ENCODE measurements at places on chromosomes 5 and 9.

GRCh38 chr5:119451561-119451960, 736 bp upstream of the HSD17B4 start:
- DNase-seq: no peak

DNA sequence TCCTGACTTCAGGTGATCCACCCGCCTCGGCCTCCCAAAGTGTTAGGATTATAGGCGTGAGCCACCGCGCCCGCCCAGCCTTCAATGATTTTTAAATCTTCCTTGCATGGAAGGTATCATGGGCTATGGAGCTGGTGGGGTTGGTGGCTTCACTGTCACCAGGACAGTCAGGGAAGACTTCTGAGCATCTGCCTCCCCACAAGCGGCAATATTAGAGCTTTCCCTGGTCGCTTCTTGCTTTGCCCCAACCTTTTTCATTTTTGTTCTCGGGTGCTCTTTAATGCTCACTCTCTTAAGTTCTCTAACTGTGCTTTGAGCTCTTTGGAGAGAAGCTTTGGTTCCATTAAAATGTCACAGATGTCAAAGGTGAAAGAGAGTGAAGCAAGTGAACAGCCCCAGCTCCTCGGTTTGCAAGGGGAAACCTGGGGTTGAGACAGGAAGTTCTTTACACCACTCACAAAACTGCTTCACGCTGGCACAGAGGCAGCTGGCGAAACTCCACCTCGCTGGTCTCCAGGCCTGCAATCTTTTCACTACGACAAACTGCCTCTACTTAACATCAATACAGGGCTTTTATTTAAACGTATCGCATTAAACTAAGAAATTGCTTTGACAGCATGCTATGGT, 142.5 kb upstream of the RETREG1 start:
- DNase-seq: no peak

DNA sequence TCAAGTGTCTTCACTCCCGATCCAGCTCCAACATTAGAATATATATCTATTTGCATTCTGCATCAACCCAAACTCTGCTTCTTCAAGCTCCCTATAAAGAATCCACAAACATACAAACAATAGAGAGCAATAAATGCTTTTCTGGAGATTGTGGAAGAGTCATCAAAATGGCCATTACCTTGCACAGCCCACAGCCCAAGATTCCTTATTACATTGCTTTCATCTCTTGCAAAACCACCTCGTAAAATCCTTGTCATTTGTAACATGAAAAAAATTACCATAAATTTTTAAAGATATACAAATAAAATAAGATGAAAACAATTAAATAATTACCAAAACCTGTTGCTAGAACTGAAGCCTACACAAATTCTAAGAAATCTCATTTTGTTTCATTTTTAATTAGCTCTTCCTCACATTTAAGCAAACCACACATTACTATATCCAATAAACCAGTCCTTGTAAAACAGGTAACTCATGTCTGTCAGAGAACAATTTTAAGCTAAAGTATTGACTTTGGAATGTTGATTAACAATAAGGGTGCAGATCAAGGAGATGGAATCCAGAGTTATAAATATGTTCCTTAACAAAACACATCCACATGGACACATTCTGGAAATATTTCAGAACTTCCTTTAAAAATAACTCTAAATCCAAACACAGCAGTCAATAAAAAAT, 7.1 kb downstream of the SPINK9 start:
- no peak for DNase-seq

DNA sequence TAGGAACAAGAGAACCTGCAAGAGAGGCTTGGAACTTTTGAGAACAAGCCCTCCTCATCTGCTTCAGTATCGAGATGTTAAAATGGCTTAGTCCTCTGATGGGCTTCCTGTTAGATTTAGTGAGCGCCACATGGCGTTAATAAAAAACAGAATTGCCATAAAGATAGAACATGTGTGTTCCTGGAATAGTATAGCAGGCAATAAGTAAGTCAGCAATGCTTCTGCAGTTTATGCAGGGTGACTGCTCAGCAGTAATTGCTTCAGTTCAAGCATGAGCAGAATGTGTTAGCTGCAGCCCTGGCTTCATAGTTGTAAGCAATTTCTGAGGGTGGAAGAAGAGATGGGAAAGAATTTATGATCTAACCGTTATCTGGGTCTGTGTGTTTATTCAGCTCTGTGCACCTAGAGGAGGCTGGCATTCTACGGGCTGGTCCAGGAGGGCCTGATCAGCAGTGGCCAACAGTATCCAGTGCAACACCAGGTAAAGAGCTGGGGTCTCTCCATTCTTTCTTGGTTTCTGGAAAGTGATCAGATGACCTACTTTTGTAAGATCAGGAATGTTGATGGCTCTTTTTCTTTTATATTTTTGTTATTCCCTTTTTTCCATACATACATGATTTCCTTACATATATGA, 15.9 kb downstream of the PCDHAC2 start:
- DNase-seq: no peak

- DNase-seq: no peak
These were observed 69.5 kb downstream of the ACTL7B start for GRCh38 chr9:108786322-108786721.

GRCh38 chr5:38600329-38601045, 44.0 kb upstream of the LIFR start:
- no peak for DNase-seq

DNA sequence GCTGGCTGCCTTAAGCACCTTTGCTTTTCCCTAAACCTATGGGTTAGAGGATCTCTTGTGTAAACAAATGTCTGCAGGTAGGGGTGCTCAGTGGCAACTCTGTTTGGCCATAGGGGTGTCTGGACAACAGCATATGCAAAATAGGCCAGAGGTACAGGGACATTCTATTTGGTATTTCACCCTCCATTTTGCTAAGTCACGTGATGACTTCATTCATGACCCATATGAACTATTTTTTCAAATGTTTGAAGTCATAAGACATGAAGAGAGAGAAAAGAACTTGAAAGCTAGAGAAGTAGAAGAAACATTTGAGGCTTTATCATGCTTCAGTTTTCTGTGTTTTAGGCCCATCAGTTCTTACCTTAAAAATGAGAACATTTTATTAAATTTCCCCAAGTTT, 370.2 kb downstream of the GADD45G start:
- no peak for DNase-seq

- DNase-seq: no peak
These were observed 46.5 kb downstream of the IQGAP2 start for GRCh38 chr5:76449606-76450005.

DNA sequence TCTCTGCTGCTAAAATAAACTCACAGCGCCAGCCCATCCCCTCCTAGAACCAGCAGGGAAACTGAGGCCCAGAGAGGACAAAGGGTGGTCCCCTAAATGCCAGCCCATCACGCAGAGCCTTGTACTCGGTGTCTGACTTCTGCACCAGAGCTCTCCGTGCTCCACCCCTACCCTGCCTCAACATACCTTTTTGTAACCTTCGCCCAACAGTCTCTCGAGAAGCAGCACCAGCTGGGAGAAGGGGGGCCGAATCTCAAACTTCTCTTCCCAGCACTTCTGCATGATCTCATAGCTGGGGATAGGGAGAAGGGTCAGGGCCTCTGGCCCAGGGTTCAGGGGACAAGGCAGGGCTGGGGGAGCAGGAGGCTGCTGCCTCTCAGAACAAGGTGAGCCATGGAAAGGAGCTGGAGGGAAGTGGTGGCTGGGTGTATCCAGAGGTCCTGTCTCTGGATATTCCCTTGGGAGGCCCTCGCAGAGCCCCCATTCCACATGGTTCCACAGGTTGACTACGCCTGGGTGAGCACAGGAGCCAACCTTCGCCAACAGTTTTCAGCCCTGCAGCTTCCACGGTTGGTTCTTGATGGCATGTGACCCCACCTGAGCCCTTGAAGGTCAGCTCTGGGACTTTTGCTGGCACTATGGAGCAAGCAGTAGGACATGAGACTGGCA, 32.3 kb upstream of the CSF1R start:
- no peak for DNase-seq

DNA sequence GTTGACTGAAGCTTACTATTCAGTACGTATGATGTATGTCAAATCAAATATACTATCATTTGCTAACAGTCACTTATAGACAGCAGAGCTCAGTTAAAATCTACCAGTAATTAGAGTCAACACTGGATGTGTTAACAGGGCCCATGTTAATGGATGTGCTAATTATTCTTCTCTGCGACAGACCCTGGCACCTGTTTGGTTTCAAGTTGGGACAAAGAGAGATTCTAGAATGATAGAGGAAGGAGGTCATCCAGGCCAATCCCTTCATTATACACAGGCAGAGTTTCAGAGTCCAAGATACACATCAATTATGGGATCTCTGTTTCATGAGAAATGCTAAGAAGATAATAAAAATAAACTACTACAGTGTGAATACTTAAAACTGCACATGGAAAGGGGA, 615.0 kb downstream of the ZNF608 start:
- DNase-seq: no peak

DNA sequence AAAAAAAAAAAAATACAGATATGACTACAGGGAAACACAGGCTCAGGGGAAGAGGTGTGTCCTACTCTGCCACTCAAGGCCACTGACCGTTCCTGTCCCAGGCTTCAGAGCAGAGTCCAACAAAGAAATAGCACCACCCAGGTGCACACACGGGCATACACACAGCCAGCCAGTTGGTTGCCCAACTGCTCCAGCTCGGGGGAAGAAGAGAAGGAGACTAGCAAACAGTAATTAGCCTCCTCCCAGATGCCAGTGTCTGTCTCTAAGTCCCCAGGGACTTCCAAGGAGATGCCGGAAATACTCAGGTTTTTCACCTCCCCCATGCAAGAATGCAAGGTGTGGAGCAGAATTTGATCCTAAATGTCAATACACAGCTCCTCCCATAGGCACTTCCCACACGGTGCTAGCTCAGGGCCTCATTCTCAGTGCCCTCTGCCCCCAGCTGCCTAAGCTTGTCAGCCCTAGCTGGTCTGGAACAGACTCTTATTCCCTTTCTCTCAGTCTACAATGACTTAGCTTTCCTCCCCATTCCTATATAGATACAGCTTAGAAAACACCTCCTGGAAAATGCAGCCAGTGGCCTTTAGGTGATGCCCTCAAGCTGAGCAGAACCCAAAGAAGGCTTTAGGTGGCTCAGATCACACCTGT, 1.7 kb downstream of the MYORG start:
- DNase-seq: no peak
